ENCODE measurements at places on chromosomes 7 and 10. TPM values are rescaled to one million over a fixed set of nuclear protein-coding genes. Genes with fewer than 3 reads are reported as not detected.

DNA sequence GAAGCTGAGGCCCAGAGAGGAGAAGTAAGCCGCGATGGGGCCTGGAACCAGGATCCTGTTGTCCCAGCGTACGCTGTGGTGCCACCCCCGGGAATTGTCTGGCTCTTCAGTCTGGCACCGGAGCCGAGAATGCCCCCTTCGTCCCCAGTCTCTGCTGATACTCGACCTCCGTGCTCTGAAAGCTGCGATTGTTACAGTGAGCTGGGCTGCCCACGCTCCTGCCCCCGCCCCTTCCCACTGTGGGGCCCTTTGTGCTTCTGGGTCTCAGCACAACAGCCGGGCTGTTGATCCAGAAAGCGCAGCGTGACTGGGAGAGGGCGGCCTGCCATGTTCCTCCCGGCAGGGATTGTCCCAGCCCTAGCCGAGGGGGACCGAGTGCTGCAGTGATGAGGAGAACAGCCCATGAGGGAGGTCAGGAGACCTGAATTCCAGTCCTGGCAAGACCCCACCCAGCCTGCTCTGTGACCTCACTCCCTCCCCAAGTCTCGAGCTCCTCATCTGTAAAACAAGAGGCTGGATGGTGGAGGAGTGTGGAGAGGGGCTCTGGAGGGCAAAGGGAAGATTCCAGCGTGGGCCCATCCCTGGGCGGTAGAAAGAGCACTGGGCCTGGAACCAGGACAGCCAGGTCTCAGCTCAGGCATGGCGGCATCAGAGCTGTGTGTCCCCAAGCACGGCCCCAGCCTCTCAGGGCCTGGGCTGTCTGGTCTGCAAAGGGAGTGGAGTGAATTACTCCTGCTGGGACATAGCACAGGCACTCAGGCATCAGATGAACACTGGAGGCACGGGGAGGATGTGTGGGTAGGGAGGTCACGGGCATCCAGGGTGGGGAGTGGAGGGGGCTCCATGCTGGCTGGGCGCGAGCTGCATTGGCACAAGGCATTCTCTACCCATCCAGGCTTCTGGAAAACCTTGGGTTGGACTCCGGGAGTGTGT lies 43.6 kb downstream of the TSPAN15 start:
- H3K27me3 ChIP-seq = no peaks in the 10 kb centered on the region
- no peaks in the 10 kb centered on the region for H3K4me1 ChIP-seq
- H3K27ac ChIP-seq = no peak overlapping the region

DNA sequence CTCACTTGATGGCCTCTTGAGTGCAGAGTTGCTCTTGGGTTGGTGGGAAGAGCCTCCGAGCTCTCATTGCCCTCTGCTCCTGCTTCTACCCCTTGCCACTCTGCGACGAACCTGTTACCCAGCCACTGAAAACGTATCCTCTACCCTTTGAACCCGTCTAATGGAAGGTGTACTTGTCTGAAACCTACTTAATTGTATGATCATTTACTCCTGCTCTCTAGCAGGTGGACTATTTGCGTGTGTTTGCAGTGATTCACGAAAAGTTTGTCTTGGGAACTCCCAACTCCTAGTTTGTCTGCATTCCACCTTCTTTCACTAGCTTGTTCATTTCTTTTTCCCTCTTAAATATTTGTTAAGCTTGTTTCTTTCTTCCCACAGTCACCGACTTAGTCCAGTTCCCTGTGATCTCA lies 503 bp downstream of the CROT start:
- H3K27me3 ChIP-seq = no peaks in the 10 kb centered on the region
- peak overlapping the region; percentile 70 for H3K27ac ChIP-seq
- peaks cover 43% of the 10 kb centered on the region for H3K4me1 ChIP-seq
- peaks cover 20% of the 10 kb centered on the region for H3K36me3 ChIP-seq
- H3K4me3 ChIP-seq = peak overlapping the region; percentile 73

DNA sequence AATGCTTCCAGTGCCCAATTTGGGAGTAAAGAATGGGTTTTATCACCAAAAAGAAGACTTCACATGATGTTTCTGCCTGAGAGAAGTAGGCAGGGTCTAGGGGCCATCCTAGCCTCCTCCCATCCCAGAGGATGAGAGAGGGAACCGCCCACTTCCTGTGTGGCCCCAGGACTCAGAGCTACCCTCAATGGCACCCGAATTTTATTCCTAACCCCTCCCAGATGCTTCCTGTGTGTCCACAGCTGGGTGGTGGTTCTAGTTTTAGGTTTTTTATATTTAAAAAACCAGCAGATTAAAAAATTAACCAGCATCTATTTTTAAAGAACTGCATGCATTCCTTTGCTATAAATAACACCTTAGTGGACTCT lies 583.5 kb downstream of the PTPRN2 start:
- no peaks in the 10 kb centered on the region for H3K27me3 ChIP-seq
- H3K36me3 ChIP-seq = no peaks in the 10 kb centered on the region
- no peak overlapping the region for H3K4me3 ChIP-seq
- H3K4me1 ChIP-seq = no peaks in the 10 kb centered on the region
- DNase-seq = no peak

RSBN1L gene
- polyA plus RNA-seq = 4.1 TPM

ATP6V0E2 gene
- 77.1 TPM for polyA plus RNA-seq
